GF-D8 (cell line): ENCODE measurements at places on chromosomes 6 and 20.

- DNase-seq: no peak
Measured at GRCh38 chr20:44579313-44580081, 2.9 kb upstream of the PKIG start.

DNA sequence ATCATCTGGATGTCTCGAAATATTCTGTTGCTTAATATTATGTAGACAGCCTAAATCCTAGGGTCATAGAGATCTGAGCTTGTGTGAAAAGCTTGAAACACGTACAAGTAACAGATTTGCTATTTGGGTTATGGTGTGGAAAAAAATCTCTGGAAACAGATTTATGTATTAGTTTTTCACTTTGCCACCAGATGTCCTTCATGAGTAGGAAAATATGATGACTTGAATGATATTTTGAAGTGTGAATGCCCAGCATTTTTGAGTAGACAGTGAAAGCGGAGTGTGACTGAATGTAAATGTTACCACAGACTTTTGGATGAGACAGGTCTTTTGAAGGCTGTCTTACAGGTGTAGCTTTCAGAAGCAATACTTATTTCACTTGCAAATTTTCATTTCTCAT lies 4.2 kb upstream of the BMP6 start:
- no peak for DNase-seq

GRCh38 chr6:169326067-169326799 lies 72.6 kb upstream of the THBS2 start:
- DNase-seq: no peak

- no peak for DNase-seq
Measured at GRCh38 chr20:6829510-6830116, 62.1 kb downstream of the BMP2 start.

GRCh38 chr6:11224252-11224965 lies 8.1 kb downstream of the NEDD9 start:
- DNase-seq: no peak

DNA sequence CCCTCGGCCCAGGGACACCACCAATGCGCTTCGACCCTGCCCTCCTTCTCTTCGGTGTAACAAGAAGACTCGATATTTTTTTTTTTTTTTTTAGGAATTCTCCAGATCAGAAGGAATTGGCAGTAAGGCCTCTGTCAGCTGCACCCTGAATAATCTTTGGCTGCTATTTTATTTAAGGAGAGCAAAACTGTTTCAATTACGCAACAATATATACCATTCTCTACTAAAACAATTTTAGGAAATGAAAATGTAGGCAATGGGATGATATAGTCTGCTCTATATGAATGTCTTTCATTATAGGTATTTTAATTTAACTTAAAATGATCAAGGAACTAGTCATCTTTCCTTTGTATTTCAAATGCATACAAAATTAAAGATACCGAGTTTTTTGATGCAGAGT lies 13.3 kb downstream of the ZCCHC3 start:
- no peak for DNase-seq

DNA sequence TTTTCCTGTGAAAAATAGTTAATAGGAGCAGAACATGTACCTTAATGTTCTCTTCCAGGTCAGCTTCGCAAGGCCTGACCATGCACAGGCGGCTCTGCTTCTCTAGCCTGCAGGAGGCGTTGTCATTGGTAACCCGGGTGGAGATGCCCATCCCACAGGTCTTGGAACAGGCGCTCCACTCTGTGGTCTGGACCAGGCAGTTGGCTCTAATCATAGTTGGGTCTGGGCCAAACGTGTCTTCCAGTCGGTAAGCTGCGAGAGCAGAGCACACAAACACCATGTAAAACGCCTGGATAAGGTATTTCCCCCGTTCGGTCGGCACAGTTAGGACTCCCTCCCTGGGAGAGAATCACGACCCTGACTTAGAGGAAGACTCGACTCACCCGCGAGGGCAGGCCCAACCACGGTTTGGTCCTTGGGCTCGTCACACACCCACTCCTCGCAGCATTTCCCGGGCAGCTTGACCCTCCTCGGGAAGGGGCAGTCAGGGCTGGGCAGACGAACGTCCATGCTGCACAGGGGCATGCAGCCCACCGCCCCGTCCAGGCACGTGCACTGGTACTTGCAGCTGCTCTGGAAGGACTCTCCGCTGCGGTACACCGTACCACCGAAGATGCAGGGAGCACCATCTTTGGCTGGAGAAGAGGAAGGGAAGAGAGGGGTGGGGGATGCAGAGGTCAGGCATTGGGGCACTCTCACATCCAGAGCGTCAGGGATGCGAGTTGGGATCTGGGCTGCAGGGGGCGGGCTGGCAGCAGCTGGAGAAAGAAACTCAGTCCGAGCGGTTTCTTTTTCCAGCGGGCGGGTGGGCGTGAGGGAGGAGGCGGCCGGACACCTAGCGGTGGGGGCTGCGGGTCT lies 1.0 kb downstream of the CCN2 start:
- no peak for DNase-seq

GRCh38 chr6:89100114-89100513 lies 17.8 kb downstream of the SRSF12 start:
- DNase-seq: no peak

DNA sequence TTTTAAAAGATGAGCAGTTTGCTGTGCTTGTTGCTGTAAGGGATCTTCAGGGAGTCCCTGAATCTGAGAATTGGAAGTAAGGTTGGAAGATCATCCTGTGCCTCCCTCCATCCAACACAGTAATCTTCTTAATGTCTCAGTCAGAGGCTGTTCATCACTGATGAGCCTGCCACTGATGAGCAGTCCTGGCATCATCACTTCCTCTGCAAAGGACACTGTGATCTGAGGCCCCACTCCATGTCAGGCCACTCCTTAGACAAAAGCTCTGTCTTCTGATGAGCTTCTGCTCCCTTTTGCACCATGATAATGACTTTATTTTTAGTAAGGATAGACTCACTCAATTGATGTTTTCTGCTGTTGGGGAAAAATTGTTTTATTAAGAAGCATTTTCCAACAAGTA lies 121.0 kb downstream of the UST start:
- no peak for DNase-seq

- DNase-seq: no peak
Measured at GRCh38 chr20:58388028-58388601, 914 bp upstream of the VAPB start.

GRCh38 chr6:147058786-147059385 lies 145.3 kb upstream of the STXBP5 start:
- no peak for DNase-seq

- DNase-seq: peak; percentile 33
Measured at GRCh38 chr6:151493804-151494234, at the start of gene CCDC170. Gene CCDC170, plus strand, starts transcription at chr6:151494017. Its CDS starts 112 bp downstream, at chr6:151494129.

DNA sequence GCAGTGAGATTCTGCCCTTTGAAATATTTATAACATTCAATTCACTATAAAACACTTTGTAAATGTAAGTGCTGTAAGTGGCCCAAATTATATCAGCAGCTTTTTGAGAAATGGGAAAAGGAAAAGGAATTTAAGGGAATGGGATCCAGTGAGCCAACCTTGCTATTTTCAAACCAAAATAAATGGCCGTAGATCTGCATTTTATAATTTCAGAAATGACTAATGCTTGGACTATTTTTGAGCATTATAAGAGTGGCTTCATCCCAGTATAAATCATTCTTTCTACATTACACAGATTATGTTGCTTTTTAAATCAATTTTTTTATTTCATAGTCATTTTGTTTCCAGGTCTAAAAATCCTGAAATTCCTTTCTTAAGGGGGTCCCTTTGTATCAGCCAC lies 49.2 kb downstream of the ANKRD6 start:
- no peak for DNase-seq

DNA sequence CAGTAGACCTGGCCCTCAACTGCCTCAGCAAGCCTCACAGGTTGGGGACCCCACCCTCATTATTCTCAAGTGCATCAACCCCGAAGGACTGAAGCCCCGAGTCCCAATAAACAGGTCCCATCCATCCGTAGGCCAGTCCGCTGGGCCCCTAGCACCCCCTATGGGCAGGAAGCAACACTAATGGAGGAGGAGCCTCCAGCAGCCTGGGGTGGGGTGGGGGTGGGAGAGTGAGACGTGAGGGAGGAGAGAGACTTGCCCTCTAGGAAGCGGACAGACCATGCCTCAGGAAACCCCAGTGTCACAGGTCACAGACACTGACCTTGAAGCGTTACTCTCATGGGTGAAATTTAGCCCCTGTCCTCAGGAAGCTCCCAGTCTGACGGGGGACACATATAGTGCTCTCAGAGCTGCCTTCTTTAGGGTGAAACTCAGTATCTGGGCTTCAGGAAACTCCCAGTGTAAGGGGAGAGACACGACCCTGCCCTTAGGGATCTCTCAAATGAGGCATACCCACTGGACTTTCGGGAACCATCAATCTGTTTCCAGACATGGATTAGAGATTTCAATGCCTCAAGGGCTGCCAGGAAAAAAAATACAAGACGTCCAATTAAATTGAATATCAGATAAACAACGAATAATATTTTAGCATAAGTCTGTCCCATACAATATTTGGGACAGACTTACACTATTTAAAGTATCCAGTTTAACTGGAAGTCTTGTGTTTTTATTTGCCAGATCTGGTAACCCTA lies 125.8 kb downstream of the MRPL14 start:
- DNase-seq: no peak

- DNase-seq: no peak
Measured at GRCh38 chr20:63361519-63362435, 628 bp upstream of the CHRNA4 start.

DNA sequence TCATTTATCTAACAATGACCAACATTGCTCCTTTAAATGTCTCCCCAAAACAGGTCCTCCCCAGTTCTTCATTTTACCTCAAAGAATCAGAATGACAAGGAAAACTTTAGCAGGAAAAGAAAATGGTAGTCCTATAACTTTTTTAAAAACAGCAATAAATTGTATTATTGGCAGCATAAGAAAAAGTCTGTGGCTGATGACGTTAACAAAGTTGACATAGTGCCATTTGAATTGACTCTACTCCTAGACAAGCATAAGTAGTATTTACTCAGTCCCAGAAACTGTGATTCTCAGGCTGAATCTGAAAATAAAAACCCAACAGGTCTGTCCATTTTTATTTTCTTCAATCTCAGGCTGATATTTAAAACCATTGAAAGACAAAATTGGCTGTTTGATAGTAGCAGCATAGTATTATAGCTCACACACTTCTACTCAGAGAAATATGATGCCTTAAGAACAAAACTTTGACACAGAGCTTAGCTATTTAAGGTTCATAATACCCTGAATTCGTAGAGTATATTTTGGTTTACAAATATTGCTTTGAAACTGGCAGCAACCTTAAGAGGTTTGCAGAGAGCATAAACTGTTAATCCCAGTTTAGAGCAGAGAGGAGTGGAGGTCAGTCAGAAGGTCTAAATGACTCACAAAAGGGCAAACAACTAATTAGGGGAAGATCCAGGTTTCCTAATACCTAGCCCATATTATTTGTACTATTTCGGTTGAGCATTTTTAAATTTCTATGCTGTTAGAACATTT lies 35.0 kb upstream of the TENT5A start:
- DNase-seq: no peak

- no peak for DNase-seq
Measured at GRCh38 chr6:33490198-33490597, 35.8 kb downstream of the ZBTB9 start.

DNA sequence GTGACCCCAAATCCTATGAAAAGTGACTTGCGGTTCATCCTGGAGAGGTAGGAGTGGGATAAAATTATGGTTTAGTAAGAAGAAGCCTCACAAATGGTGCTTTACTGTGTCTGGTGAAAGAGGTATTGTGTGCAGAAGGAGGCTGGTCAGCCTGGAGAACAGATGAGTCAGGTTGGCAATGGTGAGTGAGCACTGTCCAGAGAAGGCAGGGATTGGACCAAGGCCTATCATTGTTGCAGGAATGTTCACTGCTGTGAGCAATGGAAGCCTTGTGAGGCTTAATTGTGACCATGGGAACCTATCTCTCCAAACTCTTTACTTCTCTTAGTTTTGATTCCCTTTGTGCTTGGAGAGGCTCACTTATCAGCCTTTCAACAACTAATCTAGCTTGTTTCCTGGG lies 89.0 kb upstream of the KCNK16 start:
- no peak for DNase-seq

DNA sequence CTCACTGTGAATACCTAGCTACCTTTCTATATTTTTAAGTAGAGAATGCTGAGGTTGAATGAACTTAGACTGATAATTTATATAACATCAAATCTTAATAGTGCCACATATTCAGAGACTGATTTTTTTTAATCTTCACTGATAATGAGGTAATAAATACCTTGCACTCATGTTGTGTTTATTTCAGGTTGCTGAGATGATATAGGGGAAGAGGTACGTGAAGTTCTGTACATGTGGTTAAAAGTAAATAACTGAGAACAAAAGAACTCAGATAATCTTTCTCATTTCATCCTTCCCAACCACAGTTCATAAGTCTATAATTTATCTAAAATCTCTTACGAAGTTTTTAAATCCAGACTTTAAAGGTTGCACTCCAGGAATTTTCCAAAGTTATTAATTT lies 6.4 kb downstream of the NHSL1 start:
- DNase-seq: no peak

GRCh38 chr20:5214826-5215225 lies 88.0 kb downstream of the CDS2 start:
- no peak for DNase-seq

DNA sequence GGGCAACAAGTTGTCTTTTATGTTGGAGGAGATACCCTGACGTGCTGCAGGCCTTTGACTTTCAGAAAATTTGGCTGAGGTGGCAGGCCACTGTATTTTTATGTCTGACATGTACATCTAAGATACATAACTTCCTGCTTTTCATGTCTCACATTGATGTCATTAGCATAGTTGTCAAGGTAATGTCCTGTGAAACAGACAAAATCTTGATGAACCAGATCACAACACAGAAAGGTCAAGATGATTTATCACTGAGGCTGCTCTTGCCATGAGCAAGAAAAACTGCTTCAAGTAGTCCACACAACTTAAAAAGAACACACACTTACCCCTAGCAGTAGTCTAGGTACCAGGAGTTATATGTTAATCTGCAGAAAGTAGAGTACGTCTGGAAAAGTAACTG lies 50.2 kb upstream of the GNRH2 start:
- DNase-seq: no peak

DNA sequence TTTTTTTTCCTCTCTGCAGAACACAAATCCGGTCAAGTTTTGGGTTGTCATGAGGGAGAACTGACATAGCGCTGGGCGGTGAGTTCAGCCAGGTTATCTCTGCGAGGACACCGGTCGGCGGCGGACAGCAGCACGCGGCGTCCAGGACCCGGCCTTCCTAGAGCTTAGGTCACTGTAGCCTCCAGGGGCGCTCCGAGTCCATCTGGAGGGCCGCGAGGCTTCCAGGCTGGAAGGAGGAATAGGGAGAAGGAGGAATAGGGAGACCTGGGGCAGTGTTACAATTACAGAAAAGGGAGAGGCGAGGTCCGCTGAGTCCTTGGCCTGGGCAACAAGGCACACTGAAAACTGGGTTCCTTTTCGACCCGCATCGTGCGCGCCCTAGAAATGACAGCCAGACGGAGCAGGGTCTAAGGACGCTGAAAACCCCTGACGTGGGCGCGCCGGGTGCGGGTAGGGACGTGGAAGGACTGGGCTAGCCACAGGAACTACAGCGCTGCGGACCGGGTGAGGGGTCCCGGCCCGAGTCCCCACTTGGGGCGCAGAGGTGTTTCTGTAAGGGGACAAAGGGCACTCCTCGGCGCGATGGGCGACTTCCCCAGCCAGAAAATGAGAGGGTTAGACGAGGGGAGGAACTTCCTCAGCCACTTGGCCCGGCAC lies 536 bp upstream of the FNDC1 start:
- DNase-seq: no peak
